ENCODE measurements at places on chromosomes 5 and 9.

DNA sequence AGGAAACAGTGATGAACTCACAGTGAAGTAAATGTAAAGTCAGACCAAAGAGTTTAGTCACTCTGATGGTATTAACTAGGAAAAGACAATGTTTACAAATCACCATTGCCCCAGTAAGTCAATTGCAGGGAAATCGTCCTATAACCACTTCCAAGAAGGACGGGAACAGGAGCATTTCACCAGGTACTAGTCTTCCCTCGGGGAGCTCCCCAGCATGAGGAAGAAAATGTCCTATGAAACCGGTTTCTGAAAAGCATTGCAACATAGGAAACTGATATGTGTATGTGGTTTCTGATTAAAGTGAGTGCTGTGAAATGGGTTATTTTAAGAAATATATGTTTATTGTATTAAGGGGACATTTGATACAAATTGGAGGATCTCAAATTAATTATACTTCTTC is 626.7 kb upstream of the ADAMTS16 start:
- no peak for DNase-seq

- DNase-seq = no peak
Measured at GRCh38 chr5:178772351-178772750, 41.9 kb upstream of the ZNF354A start.

GRCh38 chr5:135216471-135217343 is 182.3 kb downstream of the MACROH2A1 start:
- no peak for DNase-seq

DNA sequence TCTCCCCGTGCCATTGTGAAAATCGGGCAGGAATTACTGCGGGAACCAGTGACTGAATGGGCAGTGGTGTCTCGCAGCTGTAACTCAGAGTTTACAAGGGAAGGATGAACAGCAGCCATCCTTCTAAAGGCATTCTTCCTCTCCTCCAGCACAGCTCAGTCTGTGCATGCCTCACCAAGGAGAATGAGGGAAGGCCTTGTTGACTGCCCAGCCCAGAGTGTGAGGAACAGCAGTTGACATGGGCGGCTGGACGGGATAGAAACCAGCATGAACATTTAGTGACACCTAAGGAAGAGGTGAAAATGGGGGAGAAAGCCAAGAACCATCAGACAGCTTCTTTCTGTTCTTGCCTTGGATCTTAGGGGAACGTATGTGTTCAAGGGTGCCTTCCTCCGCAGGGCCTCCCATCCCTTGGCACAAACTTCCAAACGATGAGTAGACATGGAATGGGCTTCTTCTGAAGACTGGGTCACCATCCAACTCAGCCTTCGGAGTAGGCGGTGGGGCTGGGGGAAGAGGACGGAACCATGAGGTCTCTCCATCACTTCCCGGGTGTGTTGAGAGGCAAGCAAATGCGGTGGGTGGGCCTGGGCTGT is 887 bp upstream of the PDE8B start:
- DNase-seq = no peak

DNA sequence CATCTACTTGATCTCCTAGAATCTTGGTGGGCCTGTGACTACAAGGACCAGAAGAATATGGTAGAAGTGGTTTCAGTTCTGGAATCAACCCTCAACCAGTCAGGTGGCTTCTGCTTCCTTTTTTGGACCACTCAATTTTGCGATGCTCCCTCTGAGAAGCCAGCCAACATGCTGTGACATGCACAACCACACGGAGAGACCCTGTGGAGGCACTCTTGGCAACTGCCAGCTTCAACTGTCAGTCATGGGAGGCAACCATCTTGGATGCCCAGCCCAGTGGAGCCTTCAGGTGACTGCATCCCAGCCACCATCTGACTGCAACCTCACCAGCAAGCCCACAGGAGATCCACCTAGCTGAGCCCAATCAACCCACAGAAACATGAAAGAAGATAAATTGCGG is 137.3 kb downstream of the FAM114A2 start:
- DNase-seq = no peak

- no peak for DNase-seq
Measured at GRCh38 chr5:65625743-65626142, 916 bp downstream of the SHLD3 start.

Data from activated T-helper 1 cell treated with Interleukin-2 at 50 U/mL for 16 hours (primary cell).